ENCODE measurements at places on chromosomes 4 and X.

DNA sequence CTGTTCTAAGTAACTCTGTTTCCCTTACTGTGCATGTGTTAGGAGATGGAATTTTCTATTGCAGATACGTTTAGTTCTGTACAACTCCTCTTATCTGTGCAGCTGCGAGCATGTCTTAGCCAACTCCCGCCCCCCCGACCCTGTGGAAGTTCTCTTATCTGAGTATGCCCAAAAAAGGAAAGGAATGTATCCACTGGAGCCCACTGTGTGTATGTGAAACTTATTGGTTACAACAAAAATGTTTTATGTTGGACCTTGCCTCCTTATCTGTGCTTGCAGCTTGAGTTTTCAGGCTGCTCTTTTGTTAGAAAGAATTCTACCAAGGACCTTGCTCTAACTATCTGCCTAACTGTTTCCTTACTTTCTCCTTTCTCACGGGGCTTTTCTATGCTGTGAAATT, 24.2 kb upstream of the DCAF8L2 start:
- DNase-seq = no peak

GRCh38 chr4:1880332-1880731, 9.1 kb downstream of the NSD2 start:
- DNase-seq = no peak

GRCh38 chrX:34365471-34365870, 233.4 kb upstream of the FAM47A start:
- DNase-seq = peak; percentile 41

GRCh38 chr4:126807132-126807531, 825.6 kb upstream of the INTU start:
- peak; percentile 60 for DNase-seq

- DNase-seq = peak; percentile 48
These were observed 5.4 kb upstream of the ADGRG2 start for GRCh38 chrX:19127649-19128168.

DNA sequence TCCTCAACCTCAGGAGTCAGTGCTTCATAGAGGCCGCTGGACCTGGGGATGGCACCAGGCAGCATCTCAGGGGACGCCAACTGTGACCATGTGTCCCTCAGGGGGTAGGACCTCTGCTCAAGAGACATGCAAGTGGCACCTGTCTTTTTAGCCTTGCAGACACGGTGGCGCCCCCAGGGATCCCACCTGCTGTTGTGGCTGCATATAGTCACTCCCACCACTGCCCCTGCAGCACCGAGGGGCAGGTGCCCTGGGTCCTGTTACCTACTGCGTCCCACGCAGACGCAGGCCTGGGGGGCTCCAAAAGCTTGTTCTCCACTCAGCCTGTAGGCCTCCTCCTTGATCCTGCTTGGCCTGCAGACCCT, 2.5 kb downstream of the MYL5 start:
- no peak for DNase-seq

- no peak for DNase-seq
These were observed 186.2 kb downstream of the LARP7 start for GRCh38 chr4:112823156-112823555.

DNA sequence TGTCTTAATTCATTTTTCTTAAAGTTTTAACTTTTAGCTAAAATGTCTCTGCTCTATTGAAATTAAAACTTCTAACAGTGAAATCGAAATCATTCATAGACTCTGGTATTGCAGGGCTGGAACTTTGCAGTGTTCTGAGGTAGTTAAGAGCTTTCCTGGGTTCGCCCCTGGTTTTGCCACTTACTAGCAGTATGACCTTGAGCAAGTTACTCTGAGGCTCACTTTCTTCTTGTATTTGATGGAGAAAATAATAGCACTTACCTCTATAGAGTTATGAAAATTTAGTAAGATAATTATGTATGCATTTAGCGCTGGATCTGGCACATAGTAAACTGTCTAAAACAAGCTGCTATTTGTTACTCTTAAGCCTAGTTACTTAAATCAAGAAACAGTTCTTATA, 1.7 kb downstream of the SLAIN2 start:
- DNase-seq = peak; percentile 22

DNA sequence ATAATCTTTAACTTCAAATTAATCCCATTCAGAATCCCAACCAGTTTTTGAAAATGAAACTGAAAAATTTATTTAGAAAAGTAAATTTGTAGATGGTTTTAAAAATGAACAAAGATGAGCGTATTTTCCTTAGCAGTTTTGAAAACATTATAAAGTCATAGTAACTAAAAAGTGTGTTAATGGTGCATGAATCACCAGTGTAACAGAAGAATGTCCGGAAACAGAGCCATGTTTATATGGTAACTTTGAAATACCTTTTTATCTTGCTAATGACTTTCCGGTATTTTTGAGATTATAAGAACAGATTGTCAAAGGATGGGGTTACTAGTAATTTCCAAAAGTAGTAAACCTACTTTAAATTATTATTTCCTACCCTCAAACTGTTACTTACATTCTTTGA, 145.9 kb downstream of the IRS4 start:
- no peak for DNase-seq

DNA sequence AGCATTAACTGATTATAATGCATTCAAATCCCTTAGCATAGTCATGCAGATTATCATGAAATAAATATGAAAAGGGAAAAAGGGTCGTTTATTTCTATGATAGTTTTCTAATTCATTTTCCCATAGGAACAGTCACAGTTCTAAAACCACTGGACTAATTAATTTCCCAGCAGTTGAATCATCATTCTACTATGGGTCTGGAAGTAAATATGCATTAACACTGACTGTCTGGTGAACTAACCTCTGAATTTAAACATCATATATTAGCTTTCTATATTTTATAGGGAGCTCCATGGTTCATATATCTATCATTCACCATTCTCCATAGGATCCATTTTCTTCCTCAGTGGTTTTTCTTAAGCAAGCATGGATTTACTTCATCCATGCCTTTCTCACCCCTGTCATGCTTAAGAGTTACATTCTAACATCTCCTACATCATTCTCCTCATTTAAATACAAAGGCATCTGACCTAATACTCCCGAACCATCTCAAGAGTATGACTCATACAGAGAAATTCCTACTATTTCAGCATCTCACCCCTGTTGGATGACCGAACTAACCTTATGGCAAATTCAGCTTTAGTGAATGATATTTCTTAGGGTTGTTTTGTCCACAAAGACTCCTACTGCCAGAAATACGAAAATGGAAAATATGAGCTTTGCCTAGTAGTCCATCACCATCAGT, 198.7 kb upstream of the ADAMTS3 start:
- peak; percentile 39 for DNase-seq

DNA sequence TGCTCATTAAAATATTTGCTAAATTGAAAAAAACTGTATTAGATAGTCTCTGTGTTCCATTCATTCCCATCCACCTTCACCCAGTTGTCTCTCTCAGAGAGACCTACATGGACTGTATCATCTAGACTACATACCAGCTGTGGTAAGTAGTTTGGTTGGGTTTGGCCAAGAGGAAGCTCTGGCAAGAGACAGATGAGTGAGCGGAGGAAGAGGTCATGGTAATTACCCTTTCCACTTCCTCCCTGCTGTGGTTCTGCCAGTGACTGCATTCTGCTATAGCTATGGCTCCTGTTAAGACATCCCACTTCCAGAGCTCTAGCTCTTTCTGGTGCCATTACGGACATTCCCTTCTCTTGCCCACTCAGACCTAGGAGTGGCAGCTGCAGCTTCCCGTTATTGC, 239.0 kb upstream of the MID1 start:
- DNase-seq = no peak

DNA sequence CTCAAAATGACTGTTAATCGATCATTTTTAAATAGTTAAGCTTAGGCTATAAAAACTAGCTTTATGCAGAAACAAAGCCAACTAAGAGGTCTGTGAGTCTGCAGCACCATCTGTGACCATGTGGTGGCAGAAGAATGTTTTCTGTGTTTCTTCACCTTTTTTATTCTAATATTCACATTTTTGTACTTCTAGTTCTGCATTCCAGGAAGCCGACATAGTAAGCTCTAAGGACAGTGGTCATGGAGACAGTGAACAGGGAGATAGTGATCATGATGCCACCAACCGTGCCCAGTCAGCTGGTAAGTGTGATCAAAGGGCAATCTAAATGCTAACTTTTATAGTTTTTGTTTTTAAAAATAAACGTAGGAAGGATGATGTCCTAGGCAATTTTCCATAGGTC, 5.6 kb downstream of the PCDH10 start:
- peak; percentile 49 for DNase-seq

DNA sequence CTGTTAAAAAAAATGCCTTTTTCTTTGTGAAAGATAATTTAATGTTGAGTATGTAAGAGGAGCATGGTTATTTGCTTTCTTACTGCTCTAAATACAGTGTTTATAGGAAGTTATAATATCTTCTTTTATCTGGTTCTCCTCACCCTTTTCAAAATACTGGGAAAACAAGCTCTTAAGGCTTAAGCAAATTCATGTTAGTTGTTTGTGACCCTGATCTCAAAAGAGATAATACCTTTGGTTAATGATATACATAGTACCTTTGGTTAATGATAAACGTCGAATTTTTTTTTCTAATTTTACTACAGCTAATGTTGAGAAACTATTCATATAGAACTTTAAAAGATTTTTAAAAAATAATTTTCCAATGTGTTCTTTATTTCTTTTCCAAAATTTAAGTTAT, 180.1 kb downstream of the RAPGEF2 start:
- DNase-seq = no peak
